ENCODE measurements at places on chromosomes 6 and 20.

DNA sequence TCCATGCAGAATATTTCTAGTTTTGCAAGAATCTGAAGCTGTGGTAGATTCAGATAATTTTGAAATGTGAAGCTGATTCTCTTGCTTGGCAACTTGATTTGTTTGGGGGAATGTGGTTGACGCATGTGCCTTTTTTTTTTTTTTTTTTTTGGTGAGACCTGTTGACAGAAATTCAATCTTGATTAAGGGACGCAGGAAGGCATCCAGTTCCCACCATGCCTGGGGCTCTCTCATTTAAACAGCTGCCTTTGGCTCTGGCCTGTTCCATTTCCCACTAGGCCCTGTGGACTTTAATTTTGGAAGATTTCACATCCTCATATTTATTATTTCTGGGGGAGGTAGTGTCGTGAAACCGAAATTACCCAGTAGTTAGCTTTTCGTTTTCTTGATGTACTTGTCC, 8.6 kb downstream of the TPX2 start:
- H3K4me1 ChIP-seq: no peaks in the 10 kb centered on the region
- no peaks in the 10 kb centered on the region for H3K27me3 ChIP-seq
- no peak overlapping the region for H3K27ac ChIP-seq

GRCh38 chr6:31340228-31340627, 16.8 kb downstream of the HLA-B start:
- no peak overlapping the region for H3K27ac ChIP-seq
- peaks cover 3% of the 10 kb centered on the region for H3K4me1 ChIP-seq
- H3K36me3 ChIP-seq: no peaks in the 10 kb centered on the region

GRCh38 chr6:217048-217659, 75.1 kb upstream of the DUSP22 start:
- no peaks in the 10 kb centered on the region for H3K36me3 ChIP-seq
- H3K4me1 ChIP-seq: no peaks in the 10 kb centered on the region
- no peak overlapping the region for H3K4me3 ChIP-seq
- DNase-seq: peak; percentile 72
- H3K27ac ChIP-seq: no peak overlapping the region

GRCh38 chr6:44800171-44800783, 412.8 kb downstream of the CDC5L start:
- H3K27ac ChIP-seq: no peak overlapping the region
- H3K36me3 ChIP-seq: no peaks in the 10 kb centered on the region
- no peaks in the 10 kb centered on the region for H3K4me1 ChIP-seq
- H3K4me3 ChIP-seq: no peak overlapping the region
- H3K27me3 ChIP-seq: no peaks in the 10 kb centered on the region
- peak; percentile 57 for DNase-seq

- H3K27me3 ChIP-seq: no peaks in the 10 kb centered on the region
- H3K27ac ChIP-seq: no peak overlapping the region
- no peak overlapping the region for H3K4me3 ChIP-seq
- no peaks in the 10 kb centered on the region for H3K36me3 ChIP-seq
- no peak for DNase-seq
- H3K4me1 ChIP-seq: peaks cover 3% of the 10 kb centered on the region
Measured at GRCh38 chr6:43311666-43312065, 3.0 kb upstream of the CRIP3 start.

DNA sequence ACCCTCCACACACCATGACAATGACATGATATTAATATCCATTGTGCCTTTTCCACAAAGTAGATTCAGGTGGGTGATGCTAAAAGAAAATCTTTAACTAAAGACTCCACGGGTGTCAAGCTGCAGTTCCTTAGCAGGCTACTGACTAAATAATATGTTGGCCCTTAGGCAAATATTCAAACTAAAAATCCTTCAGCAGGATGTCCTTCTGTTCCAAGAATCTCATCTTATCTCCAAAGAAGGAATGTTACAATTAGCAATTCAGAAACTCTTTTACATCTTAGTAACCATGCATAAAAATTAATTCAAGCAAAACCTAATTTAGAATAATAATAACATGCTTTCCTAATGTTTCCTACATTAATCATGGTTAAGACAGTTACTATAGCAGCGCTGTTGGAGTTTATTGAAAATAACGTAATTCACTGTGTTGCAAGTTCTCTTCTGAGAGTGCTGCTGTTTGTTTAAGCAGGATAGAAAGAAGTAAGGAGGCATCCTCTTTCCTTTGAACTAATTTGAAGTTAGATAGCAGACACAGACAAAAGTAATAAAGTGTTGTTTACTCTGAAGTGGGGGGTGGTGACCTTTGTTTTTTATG, 414.8 kb upstream of the CDH4 start:
- no peak overlapping the region for H3K27ac ChIP-seq
- H3K27me3 ChIP-seq: no peaks in the 10 kb centered on the region
- H3K4me1 ChIP-seq: peaks cover 1% of the 10 kb centered on the region
- no peak for DNase-seq

- peaks cover 2% of the 10 kb centered on the region for H3K4me1 ChIP-seq
- no peak overlapping the region for H3K4me3 ChIP-seq
- DNase-seq: peak; percentile 17
- H3K27ac ChIP-seq: no peak overlapping the region
Measured at GRCh38 chr6:47700053-47700452, 1.7 kb downstream of the ADGRF4 start.

DNA sequence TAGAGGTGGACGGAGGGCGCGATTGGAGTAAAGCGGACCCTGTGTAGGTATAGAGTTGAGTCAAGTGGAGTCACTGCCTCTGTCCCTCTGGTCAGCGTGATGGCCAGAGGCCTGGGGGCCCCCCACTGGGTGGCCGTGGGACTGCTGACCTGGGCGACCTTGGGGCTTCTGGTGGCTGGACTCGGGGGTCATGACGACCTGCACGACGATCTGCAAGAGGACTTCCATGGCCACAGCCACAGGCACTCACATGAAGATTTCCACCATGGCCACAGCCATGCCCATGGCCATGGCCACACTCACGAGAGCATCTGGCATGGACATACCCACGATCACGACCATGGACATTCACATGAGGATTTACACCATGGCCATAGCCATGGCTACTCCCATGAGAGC, 479 bp downstream of the SLC39A7 start:
- H3K27ac ChIP-seq: peak overlapping the region; percentile 48
- H3K27me3 ChIP-seq: no peaks in the 10 kb centered on the region
- no peak for DNase-seq

- H3K27ac ChIP-seq: no peak overlapping the region
- no peak overlapping the region for H3K4me3 ChIP-seq
- no peaks in the 10 kb centered on the region for H3K27me3 ChIP-seq
- no peak for DNase-seq
- H3K4me1 ChIP-seq: no peaks in the 10 kb centered on the region
Measured at GRCh38 chr20:31485450-31486339, 10.6 kb downstream of the REM1 start.

DNA sequence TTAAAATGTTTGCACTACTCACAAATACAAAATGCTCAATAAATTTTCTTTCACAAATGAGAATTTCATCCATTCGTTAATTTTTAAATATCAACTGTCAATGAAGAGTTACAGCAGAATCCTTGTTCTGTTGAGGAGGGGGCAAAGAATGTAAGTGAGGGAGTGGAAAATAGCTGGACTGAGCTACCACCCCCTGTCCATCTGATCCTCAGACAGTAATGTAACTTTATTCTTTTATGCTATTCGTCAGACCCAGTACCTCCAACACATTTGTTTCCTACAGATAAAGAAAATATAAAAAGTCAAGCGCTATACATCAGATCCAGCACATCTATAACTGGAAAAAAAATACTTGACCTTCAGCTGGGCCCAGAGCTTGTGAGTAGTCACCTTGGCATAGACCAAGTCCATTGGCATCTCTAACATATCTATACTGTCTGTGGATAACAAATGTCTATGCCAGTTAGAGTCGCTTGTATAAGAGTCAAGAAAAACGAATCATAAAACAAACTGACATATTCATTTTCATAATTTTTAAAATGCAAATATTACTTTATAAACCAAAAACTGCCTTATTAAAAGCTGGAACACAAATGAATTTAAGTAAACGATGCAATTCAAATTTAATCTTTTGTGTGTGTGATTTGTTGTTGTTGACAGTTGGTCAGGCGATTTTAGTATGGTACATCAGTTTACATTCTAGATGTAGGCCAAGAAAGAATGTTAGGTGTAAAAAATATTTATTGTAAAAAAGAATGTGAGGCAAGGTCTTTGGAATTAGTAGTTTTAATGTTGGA, 57.2 kb upstream of the HFE start:
- no peaks in the 10 kb centered on the region for H3K36me3 ChIP-seq
- H3K4me1 ChIP-seq: peaks cover 5% of the 10 kb centered on the region
- H3K27me3 ChIP-seq: no peaks in the 10 kb centered on the region
- H3K27ac ChIP-seq: peak overlapping the region; percentile 77
- H3K4me3 ChIP-seq: no peak overlapping the region

DNA sequence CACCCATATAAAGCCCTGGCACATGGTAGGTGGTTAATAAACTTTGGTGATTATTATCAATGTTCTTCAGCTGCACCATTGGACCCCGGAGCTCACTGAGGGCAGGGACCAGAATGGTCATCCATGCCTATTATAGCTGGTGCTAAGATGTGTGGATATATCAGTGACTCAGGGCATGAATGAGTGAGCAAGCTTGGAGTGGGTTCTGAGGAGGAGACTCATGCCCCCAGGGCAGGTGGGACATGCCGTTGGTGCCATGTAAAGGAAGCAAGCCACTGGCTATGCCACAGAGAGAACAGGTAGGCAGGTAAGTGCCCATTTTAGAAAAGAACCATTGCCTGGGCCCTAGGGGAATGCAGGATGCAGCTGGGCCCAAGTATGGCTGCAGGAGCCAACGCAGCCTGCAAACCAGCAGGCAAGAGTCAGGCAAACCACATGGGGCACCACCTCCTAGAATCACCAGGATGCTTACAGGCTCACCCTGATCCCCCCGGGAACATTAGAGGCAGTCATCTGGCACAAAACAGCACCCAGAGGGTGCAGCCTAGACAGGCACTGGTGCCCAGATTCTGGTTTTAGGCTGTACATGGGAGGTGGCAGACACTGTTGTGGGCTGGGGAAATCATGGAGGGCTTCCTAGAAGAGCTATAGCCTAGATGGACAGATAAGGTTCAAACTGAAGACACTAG, 23.5 kb downstream of the PLAGL2 start:
- no peak for DNase-seq
- H3K4me3 ChIP-seq: no peak overlapping the region
- H3K27ac ChIP-seq: no peak overlapping the region

DNA sequence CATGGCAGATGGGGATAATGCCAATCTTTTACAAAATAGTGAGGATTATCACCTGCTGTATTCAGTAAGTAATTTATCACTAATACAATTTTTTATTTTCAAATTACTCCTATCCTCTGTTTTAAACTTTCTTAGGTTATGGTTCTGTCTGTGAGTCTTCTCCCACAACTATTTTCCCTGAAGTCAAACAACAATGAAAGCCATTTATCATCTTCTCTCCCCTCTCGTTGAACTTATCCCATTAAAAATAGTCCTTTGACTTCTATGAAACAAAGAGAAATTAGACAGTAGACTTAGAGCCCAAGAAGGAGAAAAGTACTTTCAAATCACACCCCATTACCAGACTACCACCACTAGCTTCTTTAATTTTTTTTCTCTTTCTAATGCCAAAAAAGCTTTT, 147.7 kb downstream of the SIM1 start:
- no peaks in the 10 kb centered on the region for H3K27me3 ChIP-seq
- no peak for DNase-seq
- no peak overlapping the region for H3K4me3 ChIP-seq
- no peaks in the 10 kb centered on the region for H3K36me3 ChIP-seq
- H3K4me1 ChIP-seq: no peaks in the 10 kb centered on the region

- H3K4me1 ChIP-seq: peaks cover 7% of the 10 kb centered on the region
- no peak overlapping the region for H3K4me3 ChIP-seq
- H3K27me3 ChIP-seq: no peaks in the 10 kb centered on the region
- DNase-seq: no peak
- no peak overlapping the region for H3K27ac ChIP-seq
Measured at GRCh38 chr6:3408665-3409064, 48.2 kb downstream of the SLC22A23 start.

DNA sequence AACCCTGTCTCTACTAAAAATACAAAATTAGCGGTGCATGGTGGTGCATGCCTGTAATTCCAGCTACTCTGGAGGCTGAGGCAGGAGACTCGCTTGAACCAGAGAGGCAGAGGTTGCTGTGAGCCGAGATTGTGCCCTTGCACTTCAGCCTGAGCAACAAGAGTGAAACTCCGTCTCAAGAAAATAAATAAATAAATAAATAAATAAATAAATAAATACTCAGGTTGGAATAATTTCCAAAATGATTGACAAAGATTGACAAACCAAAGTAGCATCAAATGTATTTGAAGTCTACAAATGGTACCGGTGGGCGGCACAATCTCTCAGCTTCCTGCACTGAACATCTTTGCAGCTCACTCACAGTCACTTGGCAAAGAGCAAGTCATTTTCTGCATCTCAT, 144.1 kb upstream of the NRSN1 start:
- no peak overlapping the region for H3K4me3 ChIP-seq
- H3K27me3 ChIP-seq: no peaks in the 10 kb centered on the region
- no peaks in the 10 kb centered on the region for H3K36me3 ChIP-seq
- no peaks in the 10 kb centered on the region for H3K4me1 ChIP-seq
- no peak overlapping the region for H3K27ac ChIP-seq

- no peaks in the 10 kb centered on the region for H3K27me3 ChIP-seq
- H3K4me1 ChIP-seq: no peaks in the 10 kb centered on the region
- no peak for DNase-seq
Measured at GRCh38 chr20:61027218-61027617, 224.8 kb upstream of the CDH4 start.

DNA sequence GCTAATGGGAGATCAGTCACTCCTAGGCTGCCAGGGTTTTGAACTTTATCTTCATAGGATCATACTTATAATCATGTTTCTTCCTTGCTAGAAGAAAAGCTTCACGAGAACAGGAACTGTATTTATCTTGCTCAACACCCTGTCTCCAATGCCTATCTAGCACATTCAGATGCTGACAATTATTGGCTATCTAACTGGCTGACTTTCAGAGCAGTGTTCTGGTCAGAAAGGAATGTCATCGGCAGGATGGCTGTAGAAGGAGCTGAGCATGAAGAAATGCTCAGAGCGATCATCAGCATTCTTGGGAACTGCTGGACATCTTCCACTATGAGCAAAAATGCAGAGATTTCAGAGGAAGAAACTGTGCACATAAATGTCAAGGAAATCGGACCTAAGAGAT, 628.0 kb upstream of the NRSN1 start:
- peak; percentile 27 for DNase-seq
- H3K27me3 ChIP-seq: no peaks in the 10 kb centered on the region
- H3K4me1 ChIP-seq: no peaks in the 10 kb centered on the region
- no peaks in the 10 kb centered on the region for H3K36me3 ChIP-seq
- H3K27ac ChIP-seq: no peak overlapping the region
- H3K4me3 ChIP-seq: no peak overlapping the region

- H3K27ac ChIP-seq: no peak overlapping the region
- no peaks in the 10 kb centered on the region for H3K27me3 ChIP-seq
- no peaks in the 10 kb centered on the region for H3K4me1 ChIP-seq
- H3K36me3 ChIP-seq: no peaks in the 10 kb centered on the region
Measured at GRCh38 chr20:9160331-9160730, 91.4 kb downstream of the PLCB4 start.

Data from mesendoderm (in vitro differentiated cells).